ENCODE measurements at places on chromosomes 2 and 18.

DNA sequence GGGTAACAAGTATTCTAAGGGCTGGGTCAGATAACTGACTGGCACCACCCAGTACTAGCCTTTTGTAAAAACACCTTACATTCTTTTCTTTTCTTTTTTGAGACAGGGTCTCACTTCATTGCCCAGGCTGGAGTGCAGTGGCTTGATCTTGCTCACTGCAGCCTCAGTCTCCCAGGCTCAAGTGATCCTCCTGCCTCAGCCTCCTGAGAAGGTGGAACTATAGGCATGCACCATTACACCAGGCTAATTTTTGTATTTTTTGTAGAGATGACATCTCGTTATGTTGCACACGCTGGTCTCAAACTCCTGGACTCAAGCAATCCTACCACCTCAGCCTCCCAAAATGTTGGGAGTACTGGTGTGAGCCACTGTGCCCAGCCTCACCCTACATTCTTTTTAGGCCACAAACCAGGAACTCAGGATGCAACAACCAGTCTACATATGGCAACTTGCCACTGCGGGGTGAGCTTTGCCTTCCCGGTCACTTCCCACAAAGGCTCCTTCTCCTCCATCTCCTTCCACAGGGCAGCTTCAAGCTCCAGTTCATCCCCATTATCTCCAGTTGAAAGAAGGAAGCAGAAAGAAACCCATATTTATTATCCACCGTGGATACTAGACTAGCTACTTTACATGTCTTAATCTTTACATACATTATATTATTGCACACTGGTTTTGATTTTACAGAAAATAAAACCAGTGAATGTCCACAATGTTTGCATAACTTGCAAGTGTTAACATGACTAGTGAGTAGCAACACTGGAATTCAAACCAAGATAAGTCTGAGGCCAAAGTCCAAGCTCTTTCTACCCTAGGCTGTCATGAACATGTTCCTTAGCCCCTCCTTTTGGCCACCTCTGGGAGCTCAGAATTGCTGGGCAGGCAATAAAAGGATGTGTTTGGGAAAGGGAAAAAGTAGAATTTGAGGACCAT, 23.7 kb upstream of the AP1S3 start:
- no peak for DNase-seq

DNA sequence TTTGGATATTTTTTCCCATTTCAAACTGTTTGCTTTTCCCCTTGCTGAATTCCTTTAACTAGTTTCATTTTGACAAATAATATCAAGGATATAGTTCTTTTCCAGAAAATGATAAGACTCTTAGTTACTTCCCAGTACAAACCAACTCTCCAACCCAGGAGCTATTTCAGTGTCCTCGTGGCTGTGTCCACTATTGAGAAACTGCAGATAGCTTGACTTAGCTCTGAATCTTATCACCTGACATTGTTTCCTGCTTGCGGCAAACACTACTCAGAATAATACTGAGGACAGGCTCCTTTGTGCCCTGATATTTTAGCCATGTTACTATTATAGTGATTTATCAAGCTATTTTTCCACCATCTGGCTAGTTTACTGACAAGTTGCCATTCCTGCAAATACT, 74.6 kb downstream of the KLF7 start:
- DNase-seq, result no peak

GRCh38 chr2:181367411-181367810, 89.8 kb upstream of the ITGA4 start:
- DNase-seq, result no peak

DNA sequence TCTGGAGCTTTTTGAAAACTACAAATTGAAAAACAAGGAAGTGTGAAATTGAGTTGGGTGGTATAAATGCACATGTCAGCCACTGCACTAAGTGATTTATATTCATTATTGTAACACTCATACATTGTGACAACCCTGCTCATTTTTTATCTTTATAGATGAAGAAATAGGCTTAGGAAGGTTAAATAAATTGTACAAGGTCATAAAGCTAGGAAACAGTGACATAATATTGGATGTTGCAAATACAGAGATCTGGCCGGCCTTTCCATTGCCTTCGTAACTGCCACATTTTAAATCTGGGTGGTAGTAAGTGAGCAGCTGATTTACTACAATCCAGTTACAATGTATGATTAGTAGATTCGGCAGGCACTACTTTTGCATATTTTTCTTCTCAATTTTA, 76.6 kb upstream of the LPIN2 start:
- DNase-seq, result no peak

DNA sequence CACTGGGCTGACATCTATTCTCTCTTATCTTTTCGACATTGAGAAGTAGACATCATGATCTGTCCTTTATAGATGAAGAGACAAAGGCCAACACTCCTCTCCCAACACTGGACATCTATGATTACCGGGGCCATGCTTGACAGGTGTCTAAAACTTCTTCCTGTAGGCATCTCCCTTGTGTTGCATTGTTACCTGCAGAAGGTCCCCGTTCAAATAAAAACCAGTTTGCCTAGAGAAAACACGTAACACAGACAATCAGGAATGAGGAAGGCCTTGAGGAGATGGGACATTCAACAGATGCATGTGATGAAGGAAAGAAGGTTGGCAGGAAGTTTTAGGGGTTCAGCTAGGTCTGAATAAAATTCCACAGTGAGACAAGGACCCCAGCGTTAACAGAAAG, 70.8 kb upstream of the ST8SIA3 start:
- DNase-seq, result no peak

- peak; percentile 52 for DNase-seq
Measured at GRCh38 chr2:74439803-74440377, 1.8 kb downstream of the RTKN start.

DNA sequence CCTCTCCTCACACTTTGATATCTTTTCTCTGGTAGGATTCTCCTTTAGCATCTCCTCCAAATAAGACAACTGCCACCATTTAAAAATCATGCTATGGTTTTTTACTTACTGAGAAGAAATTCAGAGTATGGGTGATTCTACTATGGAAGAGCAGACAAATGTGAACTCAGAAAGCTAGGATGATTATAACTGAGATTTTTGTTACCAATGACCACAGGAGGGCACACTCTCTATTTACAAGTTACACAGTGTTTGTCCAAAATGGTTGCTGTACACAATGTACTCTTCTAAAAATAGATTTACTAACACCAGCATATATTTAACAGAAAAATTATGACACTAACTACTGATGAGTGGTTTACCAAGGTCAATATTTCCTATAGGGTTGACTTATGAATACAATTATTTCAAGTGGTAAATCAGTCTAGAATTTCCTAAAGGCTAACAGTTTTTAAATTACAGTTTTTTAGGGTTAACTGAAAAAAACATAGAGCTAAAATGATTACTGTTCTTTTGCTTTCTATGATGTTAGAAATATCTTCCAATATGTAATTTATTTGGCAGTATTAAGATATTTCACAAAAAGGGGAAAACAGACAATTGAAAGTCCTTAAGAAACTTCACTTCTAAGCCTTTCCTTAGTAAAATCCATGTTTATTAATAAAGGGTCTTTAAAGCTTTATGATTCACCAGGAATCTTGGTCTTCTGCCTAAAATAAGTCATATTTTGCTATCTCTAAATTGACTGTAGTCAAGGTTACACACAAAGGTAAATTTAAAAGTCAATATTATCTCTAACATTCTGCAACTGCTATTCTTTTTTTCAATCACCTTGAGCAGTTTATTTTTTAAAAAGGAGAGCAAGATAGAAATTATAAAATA, 57.2 kb downstream of the MAP4K3 start:
- no peak for DNase-seq

DNA sequence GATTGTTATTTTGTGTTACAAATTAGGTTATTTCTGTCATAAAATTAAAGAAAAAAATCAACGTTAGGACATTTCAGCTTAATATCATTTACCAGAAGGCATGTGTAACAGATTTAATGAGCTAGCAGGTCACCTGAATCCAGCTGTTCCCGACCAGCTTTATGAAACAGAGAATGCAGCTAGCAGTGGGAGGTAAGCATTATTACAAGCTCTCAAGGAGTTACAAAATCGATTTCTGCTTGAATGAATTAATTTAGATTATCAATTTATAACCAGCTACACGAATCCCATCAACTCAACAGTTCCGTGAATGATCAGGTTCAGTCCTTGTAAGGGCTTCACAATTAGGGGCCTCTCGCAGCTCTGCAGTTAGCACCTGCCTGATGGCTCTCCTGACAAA, 211.9 kb downstream of the PTGR3 start:
- no peak for DNase-seq

DNA sequence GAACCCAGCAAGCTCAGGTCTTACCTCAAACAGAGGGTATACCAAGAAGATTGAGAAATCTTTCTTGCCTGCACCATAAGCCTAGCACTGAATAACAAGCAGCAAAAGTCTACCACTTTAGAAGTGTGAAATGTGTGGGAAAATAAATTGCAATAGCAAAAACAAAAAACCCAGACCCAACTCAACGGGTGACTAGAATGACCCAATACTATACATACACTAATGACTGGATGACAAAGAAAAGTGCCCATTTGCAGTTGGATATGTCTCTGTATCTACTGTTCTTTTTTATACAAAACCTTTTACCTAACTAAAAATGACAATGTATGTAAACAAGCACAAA, 950.6 kb downstream of the TRIB2 start:
- no peak for DNase-seq

GRCh38 chr2:2850218-2850755, 519.2 kb upstream of the MYT1L start:
- no peak for DNase-seq

GRCh38 chr18:212780-213179, 54.4 kb downstream of the USP14 start:
- DNase-seq, result no peak

GRCh38 chr18:12839057-12839525, 44.9 kb downstream of the PTPN2 start:
- DNase-seq, result no peak

DNA sequence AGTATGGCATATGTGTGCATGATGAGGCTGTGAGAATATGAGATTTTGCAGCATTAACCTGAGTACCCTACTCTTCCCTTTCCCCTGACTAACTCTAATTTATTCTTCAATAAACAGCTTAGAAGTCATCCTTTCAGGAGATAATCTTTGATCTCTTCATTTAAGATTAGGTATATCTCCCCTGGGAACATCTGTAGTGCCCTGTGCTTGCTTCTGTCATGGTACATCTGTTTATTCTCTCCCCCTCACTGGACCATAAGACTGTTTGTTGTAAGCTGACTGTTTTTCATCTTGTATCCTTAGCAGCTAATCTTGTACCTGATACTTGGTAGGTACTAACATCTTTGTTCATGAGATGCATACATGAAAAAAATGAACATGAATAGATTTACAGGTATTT, 83.1 kb downstream of the MBD5 start:
- DNase-seq, result no peak

DNA sequence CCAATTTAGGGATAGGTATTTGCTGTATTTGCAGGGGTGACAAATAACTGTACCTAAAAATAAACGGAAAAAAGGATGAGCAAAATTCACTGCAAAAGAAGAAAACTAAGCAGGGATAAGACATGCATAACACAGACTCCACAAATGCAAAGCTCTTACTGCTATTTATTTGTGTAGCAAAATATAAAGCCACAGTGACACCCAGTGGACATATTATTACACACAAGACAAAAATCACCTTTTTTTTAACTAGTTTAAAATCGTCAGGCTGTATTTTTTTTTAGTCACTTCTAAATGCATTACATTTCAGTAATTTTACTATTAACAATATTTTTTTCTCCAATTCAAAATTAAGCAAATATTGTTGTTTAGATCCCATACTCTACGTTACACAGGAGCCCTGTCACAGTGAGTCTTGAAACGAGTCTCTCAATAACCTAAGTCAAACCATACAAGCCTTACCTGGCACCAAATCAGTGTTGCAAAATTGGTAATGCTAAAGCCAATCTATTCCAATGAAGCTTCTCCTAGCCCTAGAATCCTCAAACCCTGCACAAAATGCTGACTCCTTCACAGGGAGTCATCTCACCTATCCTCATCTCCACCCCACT, 23.7 kb downstream of the METTL4 start:
- DNase-seq, result no peak

DNA sequence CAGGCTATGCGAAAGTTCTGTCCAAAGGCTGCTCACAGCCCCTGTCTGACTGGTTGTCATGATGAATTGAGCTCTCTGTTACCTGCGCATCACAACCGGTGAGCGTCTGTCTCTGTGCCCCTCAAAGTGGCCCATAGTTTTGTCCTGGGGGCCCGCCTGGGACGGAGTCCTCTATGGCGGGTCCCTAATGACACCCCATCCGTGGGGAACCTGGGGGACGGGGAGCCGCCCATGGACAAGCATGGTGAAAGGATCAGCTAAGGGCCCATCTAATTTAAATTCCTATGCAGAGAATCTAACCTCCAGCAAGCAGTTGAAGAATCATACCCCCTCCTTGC, 473 bp downstream of the ELMOD3 start:
- DNase-seq, result no peak

- DNase-seq, result peak; percentile 67
Measured at GRCh38 chr2:126656431-126657147, 631 bp downstream of the GYPC start.

GRCh38 chr2:10410001-10410822, 37.9 kb downstream of the ODC1 start:
- DNase-seq, result no peak

- no peak for DNase-seq
Measured at GRCh38 chr2:54895730-54896129, 154.5 kb downstream of the RTN4 start.

GRCh38 chr2:17445744-17446143, 72.5 kb downstream of the RAD51AP2 start:
- DNase-seq, result no peak

DNA sequence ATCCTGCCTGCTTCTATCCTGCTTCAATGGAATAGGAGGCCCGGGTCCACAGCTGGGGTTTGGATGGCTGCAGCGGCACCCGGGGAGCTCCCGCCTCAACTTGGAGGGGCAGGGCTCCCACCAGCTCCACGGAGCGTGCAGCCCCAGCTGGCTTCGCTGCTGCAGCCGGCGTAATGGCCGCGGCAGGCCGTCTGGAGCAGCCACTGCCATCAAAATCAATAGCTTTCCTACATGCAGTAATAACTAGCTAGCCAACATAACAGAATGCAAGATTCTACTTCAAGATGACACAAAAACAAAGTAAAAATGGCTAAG, 154.2 kb upstream of the RMP24 start:
- no peak for DNase-seq

DNA sequence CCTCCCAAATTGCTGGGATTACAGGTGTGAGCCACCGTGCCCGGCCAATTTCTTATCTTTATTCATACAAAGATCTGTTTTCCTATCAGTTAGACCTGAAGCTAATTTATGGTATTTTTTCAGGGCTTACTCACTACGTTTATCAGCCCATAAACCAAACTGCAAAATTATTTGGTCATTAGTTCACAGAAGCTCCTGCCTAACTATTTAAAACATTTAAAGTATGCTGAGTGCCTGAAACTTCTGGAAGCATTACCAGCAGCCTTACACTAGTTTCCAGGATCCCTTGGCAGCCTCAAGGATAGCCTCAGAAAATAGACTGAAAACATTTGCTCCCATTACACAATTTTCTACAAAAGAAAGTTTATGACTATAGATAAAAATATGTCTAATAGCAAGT, 68.8 kb downstream of the GALNT13 start:
- DNase-seq, result no peak
